ENCODE measurements at places on chromosomes 3 and 15.

GRCh38 chr3:126480861-126481260, 5.2 kb upstream of the ZXDC start:
- no peak for DNase-seq

DNA sequence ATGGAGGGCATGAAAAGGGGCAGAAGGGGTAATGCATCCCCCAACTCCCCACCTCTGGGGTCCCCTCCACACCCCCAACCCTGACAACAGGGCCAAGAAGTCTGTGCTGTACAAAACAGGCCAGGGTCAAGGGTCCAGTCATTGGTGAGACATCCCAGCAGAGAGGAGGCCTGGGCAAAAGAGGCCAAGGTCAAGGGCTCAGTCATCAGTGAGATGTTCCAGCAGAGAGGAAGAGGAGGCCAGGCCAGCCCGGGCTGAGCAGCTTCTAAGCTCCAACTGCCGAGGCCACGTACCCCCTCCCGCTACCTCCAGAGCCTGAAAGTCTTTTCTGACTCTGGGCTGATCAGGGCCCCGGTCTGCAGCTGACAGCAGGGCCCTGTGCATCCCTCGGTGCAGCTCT, 52.4 kb downstream of the LHFPL4 start:
- DNase-seq = no peak

GRCh38 chr15:72754096-72754495, 29.5 kb downstream of the ADPGK start:
- no peak for DNase-seq

DNA sequence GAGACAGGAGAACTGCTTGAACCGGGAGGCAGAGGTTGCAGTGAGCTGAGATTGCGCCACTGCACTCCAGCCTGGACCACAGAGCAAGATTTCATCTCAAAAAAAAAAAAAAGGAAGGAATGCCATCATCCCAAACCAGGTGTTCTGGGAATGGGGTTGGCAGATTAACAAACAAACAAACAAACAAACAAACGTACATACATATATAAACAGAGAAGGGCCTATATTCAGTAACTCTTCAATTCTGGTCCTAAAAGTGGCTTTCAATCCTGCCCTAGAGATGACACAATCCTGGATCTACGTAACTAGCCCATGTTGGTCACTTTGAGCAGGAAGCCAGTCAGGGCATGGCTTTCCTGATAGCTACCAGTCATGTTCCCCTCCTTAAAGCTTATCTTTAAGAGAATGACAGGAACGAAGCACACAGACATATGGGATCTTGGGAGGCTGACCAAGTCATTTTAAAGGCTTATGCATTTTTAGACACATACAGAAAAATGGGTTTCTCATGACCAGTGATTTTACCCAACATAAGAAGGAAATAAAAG, 29.9 kb upstream of the RAB11A start:
- DNase-seq = no peak

- no peak for DNase-seq
These were observed 342.1 kb upstream of the SOX2 start for GRCh38 chr3:181369637-181370036.

DNA sequence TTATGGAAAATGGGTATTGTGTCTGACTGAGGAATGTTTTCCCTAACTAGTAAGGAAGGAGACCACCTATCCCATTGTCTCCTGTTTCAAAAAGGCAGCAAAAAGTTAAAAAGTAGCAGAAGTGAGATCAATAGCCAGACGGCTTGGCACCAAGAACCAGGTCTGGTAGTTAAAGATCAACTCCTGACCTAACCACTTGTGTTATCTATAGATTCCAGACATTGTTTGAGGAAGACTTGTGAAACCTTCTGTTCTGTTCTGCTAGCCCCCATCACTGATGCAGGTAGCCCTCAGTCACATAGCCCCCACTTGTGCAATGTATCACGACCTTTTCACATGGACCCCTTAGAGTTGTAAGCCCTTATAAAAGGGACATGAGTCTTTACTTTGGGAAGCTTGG, 46.3 kb upstream of the C2CD4B start:
- no peak for DNase-seq

DNA sequence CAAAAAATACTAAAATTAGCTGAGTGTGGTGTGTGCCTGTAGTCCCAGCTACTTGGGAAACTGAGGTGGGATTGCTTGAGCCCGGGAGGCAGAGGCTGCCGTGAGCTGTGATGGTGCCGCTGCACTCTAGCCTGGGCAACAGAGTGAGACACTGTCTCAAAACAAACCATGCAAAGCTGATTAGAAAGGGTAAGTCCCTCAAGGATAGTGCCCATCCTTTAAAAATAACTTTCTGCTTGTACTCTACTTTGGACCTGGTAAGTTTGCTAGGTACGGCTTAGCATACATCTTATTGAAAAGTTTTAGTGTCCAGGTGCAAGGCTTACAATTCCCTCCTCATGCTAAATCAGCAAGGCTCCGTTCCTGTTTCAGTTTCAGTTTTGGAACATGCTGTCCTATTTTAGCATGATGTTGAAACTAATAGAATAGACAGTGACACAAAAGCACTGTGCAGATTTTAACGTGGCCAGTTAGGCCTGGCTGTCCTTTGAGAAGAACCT, 21.4 kb downstream of the FEM1B start:
- peak; percentile 42 for DNase-seq

DNA sequence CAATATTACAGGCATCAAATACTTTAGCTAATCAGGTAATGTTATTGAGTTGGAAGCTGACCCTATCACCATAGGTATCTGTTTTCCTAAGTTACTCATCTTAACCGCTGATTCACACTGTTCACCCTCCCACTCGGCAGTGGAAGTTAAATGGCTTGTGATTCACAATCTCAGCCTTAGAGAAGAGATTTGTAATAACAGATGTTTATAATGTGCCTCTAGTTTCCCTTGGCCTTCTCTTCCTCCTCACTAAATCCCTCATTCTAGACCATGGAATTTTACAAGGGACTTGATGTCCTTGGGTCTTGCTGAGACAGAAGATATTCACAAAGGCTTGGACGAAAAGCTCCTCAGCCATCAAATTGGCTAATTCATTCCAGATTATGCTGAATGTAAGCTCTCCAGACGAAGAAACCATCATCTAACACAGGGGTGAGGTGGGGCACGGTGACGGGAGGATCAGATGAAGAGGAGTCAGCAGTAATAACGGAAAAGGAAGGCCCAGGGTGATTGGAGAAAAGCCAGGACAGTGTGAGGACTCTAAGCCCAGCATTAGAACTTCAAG, 931.7 kb downstream of the MCTP2 start:
- no peak for DNase-seq

- no peak for DNase-seq
These were observed 25.1 kb upstream of the ETV5 start for GRCh38 chr3:186133980-186134379.
